Progenitor cell of endocrine pancreas (in vitro differentiated cells): ENCODE measurements at places on chromosomes 7 and 10. TPM values are rescaled to one million over a fixed set of nuclear protein-coding genes. Genes with fewer than 3 reads are reported as not detected.

GRCh38 chr10:74306227-74306982 lies 155.4 kb downstream of the ADK start:
- DNase-seq, result no peak

GRCh38 chr10:106565546-106565945 lies 599.0 kb downstream of the SORCS1 start:
- DNase-seq, result no peak

DNA sequence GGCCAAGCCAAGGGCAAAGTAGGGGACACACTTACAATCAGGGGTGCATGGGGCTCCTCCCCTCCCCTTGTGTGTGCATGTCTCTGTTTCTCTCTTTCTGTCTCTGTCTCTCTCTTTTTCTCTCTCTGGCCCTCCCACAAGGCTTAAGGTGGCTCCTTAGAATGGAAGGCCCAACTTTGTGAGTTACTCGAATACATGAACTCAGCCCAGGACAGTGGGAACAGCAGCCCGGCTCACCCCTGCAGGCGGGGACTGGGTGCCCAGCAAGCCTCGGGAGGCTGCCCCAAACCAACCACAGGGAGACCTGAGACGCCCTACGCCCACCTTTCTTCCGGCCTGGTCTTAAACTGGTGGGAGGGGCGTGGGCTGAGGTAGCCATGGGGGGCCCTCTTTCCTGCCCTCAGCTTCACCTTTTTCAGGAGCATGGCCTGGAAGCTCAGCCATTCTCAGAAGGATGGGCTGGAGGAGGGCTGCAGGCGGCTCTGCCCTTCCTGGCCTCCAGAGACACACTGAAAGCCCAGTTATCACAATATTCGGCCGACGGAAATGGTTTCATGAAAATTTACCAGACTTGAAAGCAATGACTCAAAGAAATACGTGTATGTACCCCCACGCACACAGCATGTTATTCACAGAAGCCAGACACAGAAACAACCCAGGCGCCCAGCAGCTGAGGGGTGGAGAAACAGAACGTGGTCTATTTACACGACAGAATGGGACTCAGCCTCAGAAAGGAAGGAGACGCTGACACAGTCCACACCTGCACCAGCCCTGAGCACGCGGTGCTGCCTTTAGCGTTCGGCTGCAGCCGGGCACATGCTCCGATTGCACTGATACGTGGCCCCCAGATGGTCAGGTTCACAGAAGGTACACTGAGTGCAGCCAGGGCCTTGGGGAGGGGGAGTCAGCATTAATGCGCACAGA lies 229.5 kb downstream of the PTPRN2 start:
- no peak for DNase-seq

The CHN2 gene
- total RNA-seq, result 21.2 and 22.0 TPM in 2 replicates

The BAIAP2L1 gene
- total RNA-seq, result 32.7 and 34.2 TPM in 2 replicates

The AS3MT gene
- total RNA-seq, result 20.2 and 26.9 TPM in 2 replicates

The PNLIPRP2 gene
- total RNA-seq, result not detected in 2 replicates

The NKX1-2 gene
- not detected in 2 replicates for total RNA-seq

The RAB19 gene
- 12.2 and 14.0 TPM in 2 replicates for total RNA-seq
